Suppressor macrophage (primary cell): ENCODE measurements at places on chromosomes 2 and 18.

DNA sequence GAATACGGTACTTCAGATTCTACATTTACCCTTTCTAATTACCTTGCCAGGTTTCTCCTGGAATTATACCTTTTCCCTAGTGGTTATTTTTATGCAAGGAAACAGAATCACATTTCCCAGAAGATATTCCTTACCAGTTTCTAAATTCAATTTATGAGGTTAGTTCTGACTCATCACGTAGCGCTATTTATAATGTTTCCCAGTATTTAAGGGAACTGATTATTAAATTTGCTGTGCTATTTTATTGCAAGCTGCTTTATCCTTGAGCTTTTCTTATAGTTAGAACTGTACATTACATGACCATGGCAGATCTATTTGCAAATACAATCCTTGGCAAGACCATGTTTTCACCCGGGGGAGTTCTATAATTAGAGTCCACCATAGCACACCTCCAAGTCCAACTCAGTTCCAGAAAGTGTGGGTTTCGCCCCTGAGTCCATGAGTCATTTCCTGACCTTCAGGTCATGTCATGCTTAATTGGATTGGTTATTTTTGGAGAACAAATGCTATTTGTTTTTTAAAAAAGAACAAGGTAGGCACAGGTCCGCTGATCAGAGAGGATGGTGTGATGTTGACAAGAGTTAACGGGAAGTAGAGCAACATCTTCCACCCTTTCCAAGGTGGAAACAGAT is 126.6 kb downstream of the ZNF532 start:
- DNase-seq, result no peak

GRCh38 chr18:65623676-65624075 is 127.1 kb upstream of the CDH7 start:
- no peak for DNase-seq

- no peak for DNase-seq
Observed at GRCh38 chr2:73494031-73494430, 108.4 kb downstream of the ALMS1 start.

GRCh38 chr2:236211296-236211695 is 43.1 kb upstream of the GBX2 start:
- DNase-seq, result no peak

GRCh38 chr2:106953779-106954178 is 67.8 kb upstream of the ST6GAL2 start:
- DNase-seq, result no peak

- DNase-seq, result peak; percentile 53
Observed at GRCh38 chr2:101150306-101151145, 656 bp downstream of the TBC1D8 start.

DNA sequence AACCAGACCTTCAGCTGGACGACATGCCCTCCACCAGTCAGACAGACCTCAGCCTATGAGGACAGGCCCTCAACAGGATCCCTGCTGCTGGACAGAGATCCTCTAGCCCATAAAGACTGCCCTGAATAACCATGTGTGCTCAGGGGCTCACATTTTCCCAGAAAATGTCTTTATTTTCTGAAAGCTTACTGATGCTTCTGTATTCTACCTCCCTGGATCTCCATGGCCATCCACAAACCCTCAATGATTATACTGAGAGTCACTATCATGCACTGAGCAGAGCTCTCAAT is 1.8 kb upstream of the PTPN18 start:
- no peak for DNase-seq

GRCh38 chr18:45962461-45962860 is 4.7 kb downstream of the EPG5 start:
- peak; percentile 58 for DNase-seq

DNA sequence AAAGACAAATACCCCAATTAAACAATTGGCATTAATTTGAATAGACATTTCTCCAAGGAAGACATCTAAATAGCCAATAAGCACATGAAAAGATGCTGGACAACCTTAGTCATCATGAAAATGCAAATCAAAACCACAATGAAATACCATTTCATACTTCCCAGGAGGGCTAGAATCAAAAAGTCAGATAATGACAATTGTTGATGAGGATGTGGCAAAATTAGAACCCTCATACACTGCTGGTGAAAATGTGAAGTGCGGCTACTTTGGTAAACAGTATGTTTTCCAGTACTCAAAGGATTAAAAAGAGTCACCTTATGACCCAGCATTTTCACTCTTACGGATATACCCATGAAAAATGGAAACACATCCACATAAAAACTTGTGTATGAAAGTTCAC is 91.6 kb downstream of the FIGN start:
- DNase-seq, result no peak

DNA sequence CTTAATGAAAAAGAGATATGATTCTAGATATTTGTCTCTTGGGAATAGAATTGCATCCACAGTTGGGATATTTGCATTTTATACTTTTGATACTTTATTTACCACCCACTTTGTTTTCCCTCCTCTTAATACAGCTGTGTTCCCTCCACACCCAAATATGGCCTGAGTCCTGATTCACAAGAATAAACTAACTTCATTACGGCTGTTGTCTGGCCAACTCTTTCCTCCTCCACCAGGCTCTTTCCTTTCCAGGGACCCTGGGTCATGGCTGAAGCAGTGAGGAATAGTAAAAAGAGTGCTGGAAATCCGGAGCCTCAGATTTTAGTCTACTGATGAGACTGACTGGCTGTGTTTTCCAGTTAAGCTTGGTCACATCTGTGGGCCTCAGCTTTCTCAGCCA is 48.4 kb upstream of the STAM2 start:
- DNase-seq, result no peak

GRCh38 chr2:182870227-182870626 is 3.8 kb upstream of the FRZB start:
- no peak for DNase-seq

DNA sequence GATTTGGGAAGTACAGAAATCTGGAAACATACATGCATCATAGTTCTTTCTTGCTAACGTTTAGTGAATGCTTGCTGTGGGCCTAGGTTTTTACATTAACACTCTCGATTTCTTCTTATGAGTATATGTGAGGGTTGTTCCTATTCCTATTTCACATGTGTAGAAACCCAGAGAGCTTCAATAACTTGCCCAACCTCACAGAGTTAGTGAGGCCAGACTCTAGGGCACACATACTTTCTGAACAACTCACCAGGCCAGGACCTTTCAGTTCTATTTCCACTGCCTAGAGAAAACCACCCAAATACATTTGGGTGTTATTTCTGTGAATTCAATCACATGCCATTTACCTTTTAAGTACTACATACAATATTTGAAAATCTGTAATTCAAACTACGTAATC is 8.2 kb upstream of the KCTD1 start:
- DNase-seq, result no peak

GRCh38 chr2:66699416-66699792 is 264.5 kb downstream of the MEIS1 start:
- no peak for DNase-seq

DNA sequence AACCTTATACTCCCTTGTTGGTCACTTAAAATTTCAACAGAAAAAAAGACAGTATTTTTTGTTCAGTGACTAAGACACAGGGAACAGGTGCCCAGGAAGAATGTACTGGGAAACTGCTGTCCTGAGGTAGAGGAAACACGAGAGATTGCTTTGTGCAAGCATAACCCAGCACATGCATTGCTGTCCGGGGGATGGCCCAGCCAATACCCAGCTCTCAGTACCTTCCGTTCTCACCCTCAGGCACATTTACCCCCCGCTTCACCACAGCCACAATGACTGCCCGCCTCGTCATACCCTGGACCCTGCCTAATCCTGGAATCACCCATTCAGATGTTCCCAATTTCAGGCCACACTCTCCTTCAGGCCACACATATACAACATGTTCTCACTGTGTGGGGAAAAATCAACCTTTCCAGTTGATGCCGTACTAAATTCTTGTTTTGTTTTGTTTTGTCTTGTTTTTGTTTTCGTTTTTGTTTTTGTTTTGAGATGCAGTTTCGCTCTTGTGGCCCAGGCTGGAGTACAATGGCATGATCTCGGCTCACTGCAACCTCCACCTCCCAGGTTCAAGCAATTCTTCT is 140.7 kb downstream of the ESCO1 start:
- no peak for DNase-seq
